ENCODE measurements at places on chromosomes 2 and 18. TPM values are rescaled to one million over a fixed set of nuclear protein-coding genes. Genes with fewer than 3 reads are reported as not detected.

The ZNF385B gene
- not detected for total RNA-seq

DNA sequence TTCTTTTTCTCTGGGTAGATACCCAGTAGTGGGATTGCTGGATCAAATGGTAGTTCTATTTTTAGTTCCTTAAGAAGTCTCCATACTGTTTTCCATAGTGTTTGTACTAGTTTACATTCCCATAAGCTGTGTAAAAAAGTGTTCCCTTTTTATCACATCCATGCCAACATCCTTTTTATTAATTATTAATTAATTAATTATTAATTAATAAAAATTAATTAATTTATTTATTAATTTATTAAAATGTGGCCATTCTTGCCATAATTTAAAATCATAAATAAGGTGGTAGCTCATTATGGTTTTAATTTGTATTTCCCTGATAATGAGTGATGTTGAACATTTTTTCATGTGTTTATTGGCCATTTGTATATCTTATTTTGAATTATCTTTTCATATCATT is 234.3 kb upstream of the FBXO11 start:
- no peak for DNase-seq

GRCh38 chr2:219158025-219158424 is 2.6 kb downstream of the NHEJ1 start:
- no peak for DNase-seq

GRCh38 chr2:127735537-127736399 is 34.5 kb downstream of the SFT2D3 start:
- peak; percentile 33 for DNase-seq

- no peak for DNase-seq
Measured at GRCh38 chr18:63331105-63331504, 11.5 kb upstream of the BCL2 start.

DNA sequence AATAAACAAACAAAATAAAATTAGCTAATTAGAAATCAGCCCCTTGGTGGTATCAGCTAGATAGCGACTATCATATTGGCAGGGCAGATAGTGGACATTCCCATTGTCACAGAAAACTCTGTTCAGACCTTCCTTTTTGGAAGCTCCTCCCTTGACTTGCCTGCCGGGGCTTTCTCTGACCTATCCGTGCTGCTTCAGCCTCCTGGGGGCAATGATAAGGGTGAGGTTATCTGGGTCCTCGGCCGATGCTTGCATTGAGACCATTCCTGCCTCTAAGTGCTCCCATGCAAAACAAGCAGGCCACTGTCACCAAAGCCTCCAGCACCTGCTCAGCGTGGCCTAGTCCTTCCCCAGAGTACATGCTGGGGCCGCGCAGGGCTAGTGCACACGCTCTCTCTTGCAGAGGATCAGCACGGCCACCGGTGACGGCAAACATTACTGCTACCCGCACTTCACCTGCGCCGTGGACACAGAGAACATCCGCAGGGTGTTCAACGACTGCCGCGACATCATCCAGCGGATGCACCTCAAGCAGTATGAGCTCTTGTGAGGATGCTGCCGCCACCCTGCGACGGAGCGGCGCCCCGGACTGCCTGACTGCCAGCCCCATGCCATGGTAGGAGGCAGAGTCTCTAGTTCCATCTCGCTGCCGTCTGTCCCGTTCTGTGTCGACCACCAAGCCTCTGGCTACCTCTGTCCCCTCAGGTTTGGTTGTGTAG is 27.4 kb downstream of the MPPE1 start:
- DNase-seq: no peak

- no peak for DNase-seq
Measured at GRCh38 chr18:75221897-75222296, 11.3 kb downstream of the TSHZ1 start.

DNA sequence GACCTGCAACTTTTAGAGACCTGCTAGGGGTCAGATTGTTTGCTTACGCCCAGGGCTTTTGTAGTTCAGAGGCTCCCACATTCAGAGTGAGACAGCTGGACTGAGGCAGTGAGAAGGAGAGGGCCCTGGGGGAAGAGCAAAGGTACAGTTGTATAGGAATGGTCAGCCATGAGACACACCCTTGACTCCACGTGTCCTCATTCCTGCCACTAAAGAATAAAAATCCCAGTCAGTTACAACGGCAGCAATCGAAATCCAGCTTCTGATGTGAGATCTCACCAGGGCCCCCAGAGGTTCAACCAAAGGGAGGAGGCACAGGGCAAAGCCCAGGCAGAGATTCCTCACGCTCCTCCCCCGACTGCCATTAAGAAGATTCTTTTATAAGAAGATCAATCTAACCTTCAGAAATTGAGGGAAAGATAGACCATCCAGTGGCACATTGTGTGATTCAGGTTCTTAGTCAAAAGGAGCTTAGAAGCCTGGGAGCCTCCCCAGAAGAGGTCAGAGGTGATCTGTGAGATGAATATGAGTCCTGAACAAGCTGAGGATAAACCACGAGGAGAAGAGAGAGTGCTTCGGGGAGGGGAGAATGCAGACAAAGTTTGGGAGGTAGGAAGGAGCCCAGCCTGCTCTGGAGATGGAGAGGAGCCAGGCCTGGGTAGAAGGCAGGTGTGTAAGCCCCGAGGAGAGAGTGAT is 317.0 kb downstream of the CYP26B1 start:
- no peak for DNase-seq
